Activated CD4-positive, alpha-beta T cell treated with anti-CD3 and anti-CD28 coated beads, Interleukin-2, amount 50 U/mL, for 24 hours (primary cell): ENCODE measurements at places on chromosomes 2 and 18.

DNA sequence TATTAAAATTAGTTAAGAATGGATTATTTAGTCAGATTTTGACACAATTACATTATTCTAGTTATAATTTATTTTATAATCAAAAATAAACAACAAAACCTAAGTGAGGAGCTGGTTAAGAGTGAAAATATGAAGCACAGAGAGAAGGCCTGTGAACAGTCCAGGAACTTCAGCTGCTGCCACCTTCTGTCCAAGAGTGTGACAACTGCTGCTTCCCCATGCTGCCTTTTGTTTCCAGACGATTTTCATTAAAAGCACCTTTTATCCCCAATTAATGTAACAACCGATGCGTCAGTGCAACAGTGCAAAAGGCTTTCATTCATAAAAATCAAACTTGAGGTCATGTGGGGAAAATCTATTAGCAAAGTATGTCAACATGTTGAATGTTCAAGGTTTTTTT, 363.6 kb downstream of the CTNNA2 start:
- no peak for DNase-seq

- no peak for DNase-seq
Observed at GRCh38 chr2:57880446-57880845, 166.2 kb upstream of the VRK2 start.

- no peak for DNase-seq
Observed at GRCh38 chr2:54508541-54508940, 52.4 kb downstream of the SPTBN1 start.

- DNase-seq: no peak
Observed at GRCh38 chr2:215141706-215142105, 3.3 kb upstream of the ABCA12 start.

- DNase-seq: no peak
Observed at GRCh38 chr2:102282678-102283091, 28.7 kb upstream of the IL1RL1 start.

DNA sequence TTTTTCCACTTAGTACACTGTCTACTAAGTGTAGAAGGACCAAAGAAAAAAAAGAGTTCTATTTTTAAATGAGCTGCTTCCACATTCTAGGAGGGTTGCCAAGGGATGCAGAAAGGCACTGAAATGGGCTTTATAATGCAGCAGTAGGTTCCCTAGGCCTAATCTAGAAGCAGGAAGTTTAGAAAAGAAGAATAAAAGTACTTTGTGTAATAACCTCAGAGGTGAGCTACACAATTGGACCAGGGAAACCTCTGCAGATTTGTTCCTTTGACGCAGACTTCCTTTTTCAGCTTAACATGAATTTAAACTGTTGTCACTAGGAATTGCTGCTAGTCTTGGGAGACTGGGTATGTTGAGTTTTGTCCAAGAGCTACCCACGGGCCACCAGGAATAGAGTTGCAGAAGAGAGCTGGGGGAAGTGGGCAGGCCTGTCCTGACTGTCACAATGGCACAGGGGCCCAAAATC, 34.6 kb upstream of the RAB1A start:
- DNase-seq: no peak

DNA sequence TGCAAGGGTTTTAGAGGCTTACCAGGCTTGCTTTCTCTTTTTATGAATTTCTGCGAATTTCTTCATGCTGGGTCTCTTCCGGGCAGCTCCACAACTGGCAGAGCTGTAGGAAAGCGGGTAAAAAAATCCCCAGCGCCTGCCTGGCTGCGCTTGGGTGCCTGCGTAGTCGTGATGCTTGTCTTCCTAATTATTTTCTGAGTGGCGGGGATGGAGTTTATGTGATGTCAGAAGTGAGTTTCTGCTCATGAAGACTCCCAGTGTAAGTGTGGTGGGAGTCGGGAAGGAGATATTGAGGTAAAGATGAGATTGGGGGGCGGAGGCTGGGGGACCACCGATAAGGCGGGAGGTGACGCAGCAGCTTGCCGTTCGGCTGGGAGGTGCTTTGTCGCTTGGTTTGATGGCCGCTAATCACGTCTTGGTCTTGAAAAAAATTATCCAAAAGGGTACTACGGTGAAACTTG, 229.8 kb downstream of the LDLRAD4 start:
- DNase-seq: no peak

DNA sequence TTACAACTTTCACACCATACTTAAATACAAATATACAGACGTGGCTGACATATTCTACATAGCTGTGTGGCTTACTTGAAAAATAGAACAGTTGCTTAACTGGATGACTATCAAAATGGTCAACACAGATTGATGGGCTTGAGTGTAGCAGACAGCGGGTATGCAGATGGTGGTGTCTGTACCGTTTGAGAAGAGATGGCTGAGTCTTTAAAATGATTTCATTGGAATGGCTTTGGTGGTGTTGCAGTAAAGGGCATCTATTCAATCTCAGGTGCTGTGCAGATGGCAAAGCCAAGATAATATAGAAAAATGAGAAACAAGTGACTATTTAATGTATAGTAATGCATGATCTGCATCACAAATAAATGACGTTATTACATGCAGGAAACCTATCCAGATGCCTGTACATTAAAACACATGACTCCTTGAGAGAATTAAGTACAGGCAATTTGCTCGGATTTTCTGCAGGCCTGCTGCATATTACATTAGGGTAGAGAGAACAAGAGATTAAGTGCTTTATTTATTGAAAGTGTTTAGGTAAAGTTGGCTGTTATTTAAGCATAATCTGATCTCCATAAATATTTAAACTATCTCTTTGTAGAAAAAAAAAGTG, 68.5 kb downstream of the AGPS start:
- DNase-seq: no peak

- DNase-seq: peak; percentile 13
Observed at GRCh38 chr18:31942291-31942998, 483 bp downstream of the TRAPPC8 start.

GRCh38 chr2:145359561-145359960, 839.6 kb upstream of the ZEB2 start:
- no peak for DNase-seq

- DNase-seq: peak; percentile 38
Observed at GRCh38 chr2:200765139-200765951, 46.4 kb upstream of the BZW1 start.

DNA sequence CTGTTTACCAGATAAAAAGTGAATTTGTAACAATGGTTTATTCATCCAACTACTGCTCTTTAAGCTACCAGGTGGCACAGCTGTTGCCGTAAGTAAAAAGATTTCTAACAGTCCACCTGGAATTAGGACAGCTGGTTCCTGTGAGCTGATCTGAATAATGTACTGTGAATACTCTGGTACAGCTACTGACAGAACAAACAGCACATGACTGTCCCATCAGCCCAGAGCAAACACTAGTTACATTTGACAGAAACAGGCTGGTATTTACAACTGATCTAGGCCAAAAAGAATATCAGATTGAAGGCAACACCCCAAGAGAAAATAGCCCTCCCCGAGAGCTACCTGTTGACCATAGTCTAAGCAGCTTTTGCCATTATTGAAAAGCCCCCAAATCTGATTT, 840.4 kb downstream of the CPS1 start:
- DNase-seq: no peak

DNA sequence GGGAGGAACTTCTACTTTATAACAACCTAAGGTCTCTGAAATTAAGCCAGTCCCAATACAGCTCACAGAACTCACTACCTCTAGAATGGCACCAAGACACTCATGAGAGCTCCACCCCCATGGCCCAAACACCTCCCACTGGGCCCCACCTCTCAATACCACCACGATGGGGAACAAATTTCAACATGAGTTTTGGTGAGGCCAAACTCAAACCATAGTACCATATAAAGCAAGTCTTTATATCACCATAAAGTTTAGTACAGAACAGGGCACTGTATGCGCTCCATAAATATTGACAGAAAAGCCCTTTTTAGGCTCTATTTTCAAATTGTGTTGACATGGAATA, 3.3 kb downstream of the AFG3L2 start:
- DNase-seq: no peak

GRCh38 chr2:174477759-174478158, 9.1 kb downstream of the GPR155 start:
- DNase-seq: no peak

GRCh38 chr2:229191413-229191812, 79.7 kb downstream of the PID1 start:
- DNase-seq: no peak

DNA sequence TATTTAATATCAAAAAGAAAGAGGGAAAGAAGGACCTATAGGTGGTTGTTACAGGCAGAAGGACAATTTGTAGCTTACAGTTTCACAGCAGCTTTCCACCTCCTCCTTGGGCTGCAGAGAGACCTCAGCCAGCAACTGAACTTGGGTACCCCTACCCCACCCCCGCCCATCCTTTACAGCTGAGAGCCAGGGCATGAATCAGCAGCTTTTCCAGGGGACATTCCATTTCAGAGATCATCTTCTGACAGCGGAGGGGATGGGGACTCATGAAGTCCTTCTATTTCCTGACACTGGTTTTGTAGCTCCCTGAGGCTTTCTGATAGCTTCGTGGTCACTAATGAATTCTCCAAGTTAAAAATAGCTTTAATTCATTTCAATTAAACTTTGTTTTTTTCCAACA, 96.4 kb downstream of the ITGB1BP1 start:
- no peak for DNase-seq

GRCh38 chr2:175932675-175933074, 69.4 kb downstream of the LNPK start:
- no peak for DNase-seq

GRCh38 chr2:20593072-20594034, 57.5 kb downstream of the HS1BP3 start:
- no peak for DNase-seq

- DNase-seq: no peak
Observed at GRCh38 chr2:6412533-6413091, 453.1 kb downstream of the CMPK2 start.

DNA sequence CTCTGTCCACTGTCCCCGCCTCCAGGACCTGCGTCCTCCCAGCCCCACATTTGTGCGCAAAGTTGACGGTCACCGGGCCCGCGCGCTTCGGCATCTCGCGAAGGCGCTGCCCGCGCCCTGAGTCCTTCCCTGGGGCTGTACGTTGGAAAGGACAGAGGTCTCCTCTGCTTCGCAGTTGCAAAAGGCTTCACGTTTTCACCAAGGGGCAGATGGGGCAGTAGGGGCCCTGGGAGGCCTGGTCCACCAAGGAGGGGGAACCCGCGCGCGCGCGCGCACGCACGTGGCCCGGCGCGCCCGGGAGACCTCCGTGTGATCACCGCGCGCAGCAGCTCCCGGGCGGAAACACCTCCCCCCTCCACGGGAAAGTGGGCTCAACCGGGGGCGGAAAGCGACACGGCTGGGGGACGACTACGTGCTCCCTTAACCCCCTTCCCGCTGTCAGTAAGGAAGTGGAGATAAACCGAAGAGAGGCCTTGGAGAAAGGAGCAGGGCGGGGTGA, 21.9 kb downstream of the TEX44 start:
- peak; percentile 33 for DNase-seq
